ENCODE measurements at places on chromosomes 3 and 15.
A peak's percentile ranks its signal among the peaks of the same experiment; 100 is the strongest.

- DNase-seq = no peak
These were observed 146.8 kb downstream of the SUCLG2 start for GRCh38 chr3:67507584-67507983.

GRCh38 chr3:183253528-183254486 lies 754 bp downstream of the B3GNT5 start:
- peak; percentile 14 for DNase-seq

- DNase-seq = no peak
These were observed 18.8 kb upstream of the BCL6 start for GRCh38 chr3:187763850-187764648.

GRCh38 chr15:76982756-76983155 lies 12.2 kb upstream of the PSTPIP1 start:
- DNase-seq = no peak

- no peak for DNase-seq
These were observed 57.6 kb upstream of the BBX start for GRCh38 chr3:107465064-107465631.

DNA sequence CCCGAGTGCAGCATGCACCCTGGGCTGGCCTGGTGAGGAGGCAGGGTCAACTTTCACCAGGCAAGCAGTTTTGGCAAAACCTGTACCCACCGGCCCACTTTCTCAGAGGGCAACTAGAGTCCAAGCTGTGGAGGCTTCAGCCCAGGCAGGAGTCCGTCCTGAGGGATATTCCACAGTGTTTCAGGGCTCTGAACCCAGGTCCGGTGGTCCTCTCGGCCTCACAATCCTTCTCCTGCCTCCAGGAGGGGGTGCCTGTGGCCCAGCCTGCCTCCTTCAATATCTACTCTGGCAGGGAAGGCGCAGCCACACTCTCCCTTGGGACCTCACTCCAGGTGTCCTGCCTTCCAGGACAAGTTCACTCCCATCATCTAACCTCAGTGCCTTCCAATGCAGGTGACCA lies 3.9 kb downstream of the PLA2G4E start:
- no peak for DNase-seq

GRCh38 chr3:9914011-9914410 lies 2.9 kb upstream of the IL17RC start:
- DNase-seq = no peak
